ENCODE measurements at places on chromosomes 6 and 20.

DNA sequence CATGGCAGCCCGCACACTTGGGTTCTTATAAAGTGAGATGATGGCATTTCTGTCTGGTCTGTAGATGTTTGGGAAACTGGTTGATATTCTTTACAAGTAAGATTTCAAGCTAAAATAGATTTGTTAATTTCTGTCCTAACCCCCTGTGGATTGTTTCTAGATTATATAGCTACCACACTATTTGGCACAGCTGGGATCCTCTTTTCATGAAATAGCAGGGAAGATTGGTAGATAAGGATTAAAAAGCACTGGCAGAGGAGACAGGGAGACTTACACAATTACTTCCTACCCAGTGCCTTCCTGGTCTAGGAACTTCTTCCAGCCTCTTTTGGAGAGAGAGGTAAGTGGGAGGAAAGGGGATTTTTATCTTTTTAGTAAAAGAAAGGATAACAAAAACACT, 13.2 kb upstream of the ATXN1 start:
- no peak for DNase-seq

- DNase-seq, result no peak
Measured at GRCh38 chr6:34650823-34651222, 45.7 kb downstream of the ILRUN start.

- no peak for DNase-seq
Measured at GRCh38 chr20:32512047-32512385, 73.1 kb downstream of the NOL4L start.

- DNase-seq, result no peak
Measured at GRCh38 chr6:13913226-13914001, 11.3 kb upstream of the RNF182 start.

DNA sequence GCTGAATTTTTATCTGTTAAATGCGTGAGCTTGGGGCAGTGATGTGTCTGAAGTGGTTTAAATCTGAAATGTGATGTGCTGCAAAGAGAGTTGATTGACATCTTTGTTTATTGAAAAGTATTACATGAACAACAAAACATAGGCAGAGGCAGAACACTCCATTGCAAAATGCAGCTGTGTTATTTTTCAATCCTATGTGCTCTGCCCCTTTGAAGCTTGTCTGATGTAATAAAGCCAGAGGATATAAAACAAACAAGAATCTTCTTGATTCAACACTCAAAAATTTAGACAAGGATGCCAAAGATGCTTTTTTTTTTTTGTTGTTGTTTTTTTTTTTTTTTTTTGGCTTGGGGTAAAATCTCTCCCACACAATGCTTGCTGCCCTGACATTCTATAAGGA, 482.4 kb upstream of the MMS22L start:
- no peak for DNase-seq

DNA sequence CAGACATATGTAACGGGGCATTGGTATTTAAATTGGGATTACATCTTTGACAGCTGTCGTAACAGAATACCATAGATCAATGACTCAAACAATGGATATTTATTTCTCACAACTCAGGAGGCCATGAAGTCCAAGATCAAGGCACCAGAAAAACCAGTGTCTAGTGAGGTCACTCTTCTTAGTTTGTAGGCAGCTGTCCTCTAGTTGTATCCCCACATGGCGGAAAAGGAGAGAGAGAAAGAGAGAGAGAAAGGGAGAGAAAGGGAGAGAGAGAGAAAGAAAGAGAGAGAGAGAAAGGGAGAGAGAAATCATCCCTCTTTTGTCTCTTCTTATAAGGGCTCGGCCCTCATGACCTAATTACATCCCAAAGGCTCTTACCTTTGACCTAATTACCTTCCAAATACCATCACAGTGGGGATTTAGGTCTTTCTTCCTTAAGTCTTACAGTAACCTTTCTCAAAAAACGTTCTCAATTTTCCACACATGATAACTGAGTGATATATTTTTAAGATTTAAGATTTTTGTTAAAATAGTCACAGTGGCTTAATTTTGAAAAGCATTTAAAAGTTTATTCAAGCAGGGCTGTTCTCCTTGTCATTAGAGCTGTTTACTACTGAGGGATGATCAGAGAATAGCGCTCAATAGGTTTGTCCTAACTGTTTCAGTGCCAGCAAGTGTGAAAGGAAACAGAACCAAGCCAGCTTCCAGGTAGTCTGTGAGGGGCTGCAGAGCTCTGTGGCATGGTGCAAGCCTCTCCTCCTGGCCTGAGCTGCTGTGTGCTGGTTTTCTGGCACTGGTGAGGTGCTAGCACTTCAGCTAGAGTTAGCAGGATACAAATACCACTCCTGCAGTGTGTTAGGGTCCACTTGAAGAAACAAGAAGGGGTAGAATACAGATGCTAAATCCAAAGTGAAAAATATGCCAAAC, 79.0 kb downstream of the IMPG1 start:
- DNase-seq, result no peak

GRCh38 chr6:46849361-46849690, 56.1 kb downstream of the MEP1A start:
- no peak for DNase-seq

- no peak for DNase-seq
Measured at GRCh38 chr6:56380476-56380875, 133.1 kb upstream of the COL21A1 start.

DNA sequence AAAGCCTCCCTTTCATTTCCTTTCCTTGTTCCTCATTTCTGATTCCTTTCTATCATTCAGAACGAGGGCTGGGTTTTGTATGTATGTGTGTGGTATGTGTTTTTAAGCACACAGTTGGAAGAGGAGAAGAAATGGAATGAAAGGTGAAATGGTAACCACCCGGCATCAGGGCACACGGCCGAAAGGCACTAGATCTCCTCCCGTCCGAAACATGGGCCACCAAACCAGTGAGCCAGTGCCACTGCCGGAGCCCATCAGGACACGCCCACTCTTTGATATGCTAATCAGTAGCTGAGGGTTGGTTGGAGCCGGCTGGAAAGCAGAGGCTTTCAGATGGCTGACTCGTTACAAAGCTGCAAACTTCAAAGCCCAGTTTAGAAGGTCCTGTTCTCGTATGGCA, 228.6 kb upstream of the JARID2 start:
- DNase-seq, result no peak

GRCh38 chr6:33433001-33433543, 13.2 kb downstream of the SYNGAP1 start:
- DNase-seq, result no peak

- no peak for DNase-seq
Measured at GRCh38 chr6:169993861-169994481, 242.5 kb downstream of the ERMARD start.

DNA sequence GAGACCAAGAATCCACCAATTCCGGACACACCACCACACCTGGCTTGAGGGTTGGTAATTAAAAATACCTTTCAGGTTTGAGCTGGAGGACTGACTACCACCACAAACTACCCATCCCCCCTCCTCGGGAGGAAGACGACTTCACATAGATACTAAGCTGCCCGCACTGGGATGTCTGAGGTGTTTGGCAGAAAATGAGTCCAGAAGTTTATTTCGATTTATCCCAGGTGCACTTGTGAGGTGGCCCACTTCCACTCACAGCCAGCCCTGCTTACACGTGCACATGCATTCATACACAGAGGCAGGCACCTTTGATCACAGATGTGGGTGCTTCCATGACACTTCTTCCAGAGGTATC, 187.1 kb downstream of the ID4 start:
- no peak for DNase-seq

DNA sequence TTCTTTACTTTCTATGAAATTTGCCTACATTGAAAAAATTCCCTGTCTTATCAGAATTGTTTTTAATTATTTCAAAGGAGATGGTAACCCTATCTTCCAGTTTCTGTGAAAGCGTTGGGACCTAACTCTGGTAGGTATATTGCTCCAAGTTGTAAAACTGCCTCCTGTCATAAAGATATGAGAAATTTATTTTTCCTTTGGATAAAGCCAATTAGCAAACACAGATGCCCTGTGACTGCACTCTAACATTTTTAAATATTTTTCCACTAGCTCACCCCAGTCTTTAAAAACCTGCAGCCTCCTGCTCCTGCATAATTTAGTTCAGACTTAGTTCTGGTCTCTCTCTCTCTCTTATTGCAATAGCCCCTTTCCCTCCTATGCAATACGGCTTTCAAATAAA, 39.0 kb upstream of the CRISP1 start:
- no peak for DNase-seq

DNA sequence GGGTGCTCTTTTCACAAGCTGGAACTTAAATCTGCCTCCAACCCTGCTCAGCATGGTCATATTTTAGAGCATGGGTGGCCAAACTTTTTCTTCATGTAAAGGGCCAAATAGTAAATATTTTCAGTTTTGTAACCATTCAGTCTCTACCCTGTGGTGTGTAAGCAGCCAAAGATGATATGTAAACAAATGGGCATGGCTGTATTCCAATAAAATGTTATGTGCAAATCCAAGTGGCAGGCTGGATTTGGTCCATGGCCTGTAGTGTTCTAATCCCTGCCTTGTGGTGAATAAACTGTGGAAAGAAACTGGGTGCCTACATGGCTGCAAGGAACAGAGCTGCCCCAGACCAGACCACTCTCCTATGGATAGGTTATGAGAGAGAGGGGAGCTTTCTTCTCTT, 32.7 kb downstream of the OGFRL1 start:
- DNase-seq, result no peak

- DNase-seq, result no peak
Measured at GRCh38 chr6:148693882-148694484, 52.8 kb upstream of the UST start.

DNA sequence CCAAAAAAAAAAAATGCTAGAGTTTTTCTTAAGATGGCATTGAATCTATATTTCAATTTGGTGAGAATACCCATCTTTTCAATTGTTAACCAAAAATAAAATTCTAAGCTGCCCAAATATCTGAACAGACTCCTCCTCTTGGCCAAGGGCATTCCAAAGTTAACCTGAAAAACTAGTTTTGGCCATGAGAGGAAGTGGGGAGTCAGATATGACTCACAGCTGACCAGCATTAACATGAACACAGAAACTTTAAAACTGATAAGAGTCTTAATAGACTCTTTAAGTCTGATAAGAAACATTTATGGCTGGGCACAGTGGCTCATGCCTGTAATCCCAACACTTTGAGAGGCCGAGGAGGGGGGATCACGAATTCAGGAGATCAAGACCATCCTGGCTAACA, 171.3 kb downstream of the FAXC start:
- DNase-seq, result no peak

- no peak for DNase-seq
Measured at GRCh38 chr20:9576695-9577094, 62.3 kb downstream of the LAMP5 start.

DNA sequence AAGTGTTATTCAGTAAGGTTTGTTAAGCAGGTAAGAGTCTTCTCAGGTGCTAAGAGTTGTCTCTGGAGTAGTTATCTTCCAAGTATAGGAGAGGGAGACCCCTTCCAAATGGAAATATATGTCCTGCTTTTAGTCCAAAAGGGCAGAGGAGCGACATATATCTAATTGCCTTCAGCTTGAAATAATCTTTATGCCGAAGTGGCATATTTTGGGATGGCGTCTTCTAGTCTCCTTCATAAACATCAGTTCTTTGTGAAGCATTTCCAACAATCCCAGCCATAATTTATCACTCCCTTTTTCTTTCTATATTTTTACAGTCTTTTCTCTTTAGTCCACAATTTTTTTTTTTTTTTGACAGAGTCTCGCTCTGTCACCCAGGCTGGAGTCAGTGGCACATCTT, 6.0 kb downstream of the TMC2 start:
- no peak for DNase-seq

DNA sequence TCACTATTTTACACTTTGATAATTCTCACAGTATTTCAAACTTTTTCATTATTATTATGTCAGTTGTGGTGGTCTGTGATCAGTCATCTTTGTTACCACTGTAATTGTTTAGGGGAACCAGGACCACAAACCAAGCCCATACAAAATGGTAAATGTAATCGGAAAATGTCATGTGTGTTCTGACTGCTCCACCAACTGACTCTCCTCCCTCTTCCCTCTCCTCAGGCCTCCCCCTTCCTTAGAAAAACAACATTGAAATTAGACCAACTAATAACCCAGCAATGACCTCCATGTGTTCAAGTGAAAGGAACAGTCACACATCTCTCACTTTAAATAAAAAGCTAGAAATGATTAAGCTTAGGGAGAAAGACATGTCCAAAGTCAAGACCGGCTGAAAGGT, 63.8 kb downstream of the GMDS start:
- DNase-seq, result no peak

DNA sequence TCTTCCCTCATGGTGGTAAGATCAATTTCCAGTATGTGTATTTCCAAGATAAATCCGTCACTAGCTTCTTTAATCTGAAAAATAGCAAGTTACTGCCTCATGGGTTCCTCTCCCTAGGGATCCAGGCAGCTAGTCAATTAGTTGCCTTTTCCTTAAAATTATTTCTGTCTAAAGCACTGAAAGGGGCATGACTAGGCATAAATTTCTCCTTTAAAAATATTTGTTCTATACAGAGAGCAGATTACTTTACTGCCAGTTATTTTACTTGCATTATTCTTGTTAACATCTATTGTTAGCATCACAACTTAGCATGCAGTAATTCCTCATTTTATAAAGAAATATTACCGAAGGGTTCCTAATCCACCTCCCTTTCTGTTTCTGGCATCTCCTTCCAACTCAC, 1.4 kb downstream of the MTCL3 start:
- no peak for DNase-seq

- DNase-seq, result no peak
Measured at GRCh38 chr20:17816804-17817587, 117.2 kb downstream of the BANF2 start.

- no peak for DNase-seq
Measured at GRCh38 chr6:13471184-13471583, 16.2 kb downstream of the GFOD1 start.

GRCh38 chr6:165937564-165938358, 229.9 kb downstream of the TBXT start:
- no peak for DNase-seq

DNA sequence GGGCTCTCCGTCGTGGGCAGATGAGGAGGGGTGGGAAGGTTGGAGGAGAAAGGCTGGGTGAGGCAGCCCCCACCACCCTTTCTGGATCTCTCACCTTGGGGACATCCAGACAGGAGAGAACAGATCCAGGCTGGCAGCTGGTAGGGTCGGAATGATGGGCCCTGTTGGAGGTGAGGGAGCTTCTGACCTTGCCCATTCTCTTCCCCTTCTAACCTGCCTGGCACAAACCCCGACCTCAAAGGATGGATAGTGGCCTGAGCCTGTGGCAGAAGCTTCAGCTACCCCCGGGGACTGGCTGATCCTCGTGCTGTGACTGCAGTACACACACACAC, 6.0 kb upstream of the NPBWR2 start:
- DNase-seq, result no peak

GRCh38 chr20:62500237-62500864, 24.6 kb upstream of the GATA5 start:
- DNase-seq, result peak; percentile 70

Data from SHP77 (cell line).